Left renal pelvis (tissue), 4 donors: ENCODE measurements at places on chromosomes 2 and 18. TPM values are rescaled to one million over a fixed set of nuclear protein-coding genes. Genes with fewer than 3 reads are reported as not detected.

BIN1 gene
- polyA plus RNA-seq, result 128 TPM

TEKT4 gene
- polyA plus RNA-seq, result 0.32 TPM

KCNK3 gene
- polyA plus RNA-seq, result 2.4 TPM

HMSD gene
- 1.1 TPM for polyA plus RNA-seq

NXPH2 gene
- 5.5 TPM for polyA plus RNA-seq

- DNase-seq, result no peak
Observed at GRCh38 chr2:208350610-208351009, 56.0 kb upstream of the PTH2R start.

GRCh38 chr2:225683258-225683657, 283.7 kb downstream of the NYAP2 start:
- no peak for DNase-seq

DNA sequence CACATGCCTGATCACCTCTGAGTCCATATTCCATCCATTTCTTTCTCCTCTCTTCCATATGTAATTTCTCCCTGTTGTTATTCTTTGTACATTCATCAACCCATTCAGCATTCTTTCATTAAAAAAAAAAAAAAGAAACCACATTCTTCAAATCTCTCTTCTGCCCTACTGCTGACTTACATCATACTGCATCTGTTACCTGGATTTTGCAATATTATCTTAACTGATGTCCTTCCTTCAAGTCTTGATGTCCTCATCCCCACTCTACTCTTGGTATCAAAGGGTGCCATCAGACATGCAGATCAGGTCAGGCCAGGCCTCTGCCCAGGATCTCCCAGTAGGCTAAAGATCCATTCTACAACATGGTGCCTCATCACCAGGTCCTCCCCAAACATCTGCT, 90.6 kb downstream of the SGPP2 start:
- no peak for DNase-seq

- DNase-seq, result no peak
Observed at GRCh38 chr2:150690261-150690660, 202.8 kb upstream of the RND3 start.

DNA sequence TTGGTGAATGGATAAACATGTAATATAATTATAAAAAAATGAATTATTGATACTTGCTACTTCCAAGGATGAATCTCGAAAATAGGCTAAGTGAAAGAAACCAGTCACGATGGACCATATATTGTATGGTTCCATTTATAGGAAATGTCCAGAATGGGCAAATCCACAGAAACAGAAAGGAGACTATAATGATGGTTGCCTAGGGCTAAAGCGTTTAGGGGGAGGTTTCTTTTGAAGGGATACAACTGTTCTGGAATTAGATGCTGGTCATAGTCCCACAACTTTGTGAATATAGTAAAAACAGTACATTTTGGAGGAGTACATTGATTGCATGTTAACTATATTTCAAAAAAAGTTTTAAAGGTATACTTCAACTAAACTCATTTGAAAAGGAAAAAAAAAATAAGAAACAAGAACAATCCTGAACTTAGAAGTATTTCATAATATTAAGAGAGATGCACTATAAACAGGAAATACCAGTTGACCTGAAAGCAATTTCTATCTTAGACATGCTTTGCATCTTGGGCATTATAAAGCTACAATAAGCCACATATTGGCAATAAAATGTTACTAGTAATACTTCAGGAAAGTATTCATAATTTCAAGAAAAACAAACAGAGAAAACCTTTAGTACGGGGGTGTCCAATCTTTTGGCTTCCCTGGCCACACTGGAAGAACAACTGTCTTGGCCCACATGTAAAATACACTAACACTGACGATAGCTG, 130.0 kb downstream of the C2orf74 start:
- DNase-seq, result no peak

DNA sequence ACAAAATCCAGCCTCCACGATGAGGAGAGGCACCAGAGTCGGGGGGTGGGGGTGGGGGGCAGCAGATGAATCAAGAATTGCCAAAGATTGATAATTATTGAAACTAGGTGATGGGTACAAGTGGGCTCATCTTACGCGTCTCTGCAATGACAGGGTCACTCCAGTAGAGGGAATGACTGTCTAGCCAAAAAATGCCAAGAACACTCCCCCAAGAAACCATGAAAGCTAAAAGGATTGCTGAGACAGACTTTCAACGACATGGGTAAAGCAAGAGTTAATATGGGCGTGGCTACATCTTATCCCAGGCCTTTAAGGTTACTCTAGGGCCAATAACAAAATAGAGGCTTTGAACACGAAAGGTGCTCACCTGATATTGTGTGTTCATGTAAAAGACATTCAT, 86.5 kb downstream of the STK39 start:
- DNase-seq, result no peak

DNA sequence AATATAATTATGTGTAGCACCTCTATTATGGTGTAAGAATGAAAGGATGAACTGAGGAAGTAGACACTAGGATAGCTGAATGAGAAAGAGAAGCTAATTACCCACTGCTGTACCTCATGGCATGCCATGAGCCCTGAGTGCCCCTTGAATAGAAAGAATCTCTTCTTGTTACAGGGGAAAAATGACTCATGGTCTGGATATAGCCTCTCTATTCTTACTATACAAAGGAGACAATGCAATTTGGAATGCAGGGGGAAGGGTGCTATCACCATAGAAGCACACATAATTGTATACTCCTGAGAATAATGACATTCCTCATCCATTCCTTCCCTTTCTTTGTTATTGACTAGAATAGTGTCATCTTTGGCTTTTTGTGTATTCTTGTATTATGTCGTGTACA, 385.2 kb downstream of the CDH7 start:
- no peak for DNase-seq

DNA sequence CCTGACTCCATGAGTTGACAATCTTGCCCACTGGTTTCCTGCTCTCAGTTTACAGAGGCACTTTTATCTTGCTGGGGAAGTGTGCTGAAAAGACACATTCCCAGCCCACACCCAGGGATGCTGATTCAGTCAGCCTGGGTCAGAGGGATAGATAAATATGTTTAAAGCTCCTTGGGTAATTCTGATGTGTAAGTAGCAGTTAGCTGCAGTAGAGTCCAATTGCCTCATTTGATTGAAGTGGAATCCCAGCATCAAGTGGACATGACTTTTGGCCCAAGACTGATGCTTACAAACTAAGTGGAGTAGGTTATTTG, 29.4 kb downstream of the PSD4 start:
- DNase-seq, result no peak

- no peak for DNase-seq
Observed at GRCh38 chr2:25303633-25304236, 38.0 kb downstream of the DNMT3A start.

DNA sequence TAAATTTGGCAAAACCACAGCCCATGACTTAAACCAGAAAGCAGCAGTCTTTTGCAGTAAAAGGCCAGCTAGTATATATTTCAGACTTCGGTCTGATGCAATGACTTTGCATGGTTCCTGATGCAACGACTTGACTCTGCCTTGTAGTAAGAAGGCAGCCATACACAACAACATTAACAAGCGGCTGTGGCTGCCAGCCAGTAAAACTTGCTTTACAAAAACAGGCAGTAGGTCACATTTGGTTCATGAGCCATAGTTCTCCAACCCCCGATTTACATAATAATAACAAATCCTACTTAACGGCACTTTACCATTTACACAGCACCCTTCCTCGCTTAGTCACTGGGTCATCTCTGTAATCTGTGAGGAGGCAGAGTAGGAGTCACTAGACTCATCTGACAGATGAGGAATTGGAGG, 410.3 kb downstream of the LRATD1 start:
- DNase-seq, result no peak
